ENCODE measurements at places on chromosomes 12 and 14. TPM values are rescaled to one million over a fixed set of nuclear protein-coding genes. Genes with fewer than 3 reads are reported as not detected.

The SLC5A8 gene
- total RNA-seq: not detected

- no peak for DNase-seq
Observed at GRCh38 chr12:89717759-89718523, 9.3 kb upstream of the ATP2B1 start.

The PTGER2 gene
- total RNA-seq: 6.5 TPM

The KRT77 gene
- not detected for total RNA-seq

The SLC7A8 gene
- 0.91 TPM for total RNA-seq

DNA sequence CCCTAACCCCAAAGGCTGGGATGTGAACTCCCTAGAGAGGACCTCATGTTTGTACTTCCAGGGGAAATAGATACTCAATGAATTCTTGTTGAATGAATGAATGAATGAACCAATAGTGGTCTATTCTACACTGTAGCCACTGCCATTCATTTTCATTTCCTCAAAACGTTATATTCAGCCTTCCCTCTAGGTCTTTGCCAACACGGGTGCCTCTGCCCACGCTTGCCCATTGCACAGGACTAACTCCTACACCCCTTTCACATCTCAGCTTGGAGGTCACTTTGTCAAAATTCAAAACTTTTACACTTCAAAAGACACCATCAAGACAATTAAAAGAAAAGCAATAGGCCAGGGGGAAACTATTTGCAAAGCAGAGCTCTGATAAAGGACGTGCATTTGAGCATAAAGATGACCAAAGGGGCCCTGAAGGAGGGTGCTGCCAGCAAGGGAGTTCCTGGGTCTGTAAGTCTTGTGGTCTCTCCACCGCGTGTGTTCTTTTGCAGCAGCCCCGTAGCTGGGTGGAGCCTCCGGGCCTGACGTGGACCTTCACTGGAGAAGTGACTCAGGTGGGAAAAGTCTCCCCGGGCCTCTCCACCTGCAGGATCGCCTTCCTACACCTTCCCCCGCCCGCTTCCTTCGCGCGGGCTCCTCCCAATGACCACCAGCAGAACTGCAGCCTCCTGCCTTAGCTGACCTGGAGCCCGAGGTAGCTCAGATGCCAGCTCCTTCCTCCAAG is 31.5 kb downstream of the TMEM63C start:
- DNase-seq: peak; percentile 64

DNA sequence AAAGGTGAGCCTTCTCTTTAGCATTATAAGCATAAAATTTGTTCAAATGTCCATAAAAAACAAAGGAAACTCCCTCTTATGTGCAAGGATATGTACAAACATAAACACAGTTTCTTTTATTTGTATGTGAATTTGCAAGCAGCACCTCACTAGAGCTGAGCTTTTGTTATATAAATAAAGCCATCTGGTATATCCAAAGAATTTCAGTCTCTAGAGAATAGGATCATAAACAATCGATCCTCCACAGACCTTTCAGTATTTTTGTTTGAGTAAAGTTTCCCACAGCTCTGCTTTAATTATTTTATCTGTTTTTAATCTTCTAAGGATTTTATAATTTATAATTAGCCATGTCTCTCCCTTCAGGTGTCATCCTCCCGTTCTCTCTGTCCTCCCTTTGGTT is 89.2 kb downstream of the OTOGL start:
- DNase-seq: no peak

DNA sequence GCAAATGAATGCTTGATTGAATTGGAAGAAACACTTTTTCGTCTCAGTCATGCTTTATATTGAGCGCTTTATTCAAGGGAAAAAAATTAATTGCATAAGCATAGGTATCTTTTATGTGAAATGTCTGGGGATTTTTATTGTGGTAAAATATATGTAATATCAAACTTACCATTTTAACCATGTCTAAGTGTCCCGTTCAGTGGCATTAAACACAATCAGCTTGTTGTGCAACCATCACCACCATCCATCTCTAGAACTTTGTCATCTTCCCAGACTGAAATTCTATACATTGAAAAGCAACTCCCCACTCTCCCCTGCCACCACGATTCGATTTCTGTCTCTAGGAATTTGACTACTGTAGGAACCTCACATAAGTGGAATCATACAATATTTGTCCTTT is 39.8 kb downstream of the PHLDA1 start:
- DNase-seq: no peak

- peak; percentile 1 for DNase-seq
Observed at GRCh38 chr12:40691913-40692764, at the start of gene CNTN1. CNTN1 (plus strand) TSS chr12:40692439.

DNA sequence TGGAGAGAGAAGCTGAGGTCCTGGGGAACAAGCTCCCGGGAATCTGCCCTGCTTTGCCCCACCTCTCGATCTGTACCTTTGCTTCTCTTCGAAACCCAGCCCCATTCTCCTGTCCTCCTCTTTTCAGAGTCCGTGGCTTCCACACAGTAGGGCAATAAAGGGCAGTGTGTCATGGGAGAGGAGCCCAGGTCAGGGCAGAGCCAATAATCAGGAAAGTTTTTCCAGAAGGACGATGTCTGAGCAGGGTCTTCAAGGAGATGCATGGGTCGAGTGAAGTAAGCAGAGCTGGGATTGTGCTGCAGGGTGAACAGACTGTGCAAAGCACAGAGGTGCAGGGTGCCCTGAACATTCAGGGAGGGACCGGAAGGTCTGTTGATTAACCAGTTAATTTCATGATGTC is 22.1 kb upstream of the SERPINA4 start:
- DNase-seq: no peak

GRCh38 chr14:62432955-62433354 is 612.3 kb downstream of the KCNH5 start:
- DNase-seq: no peak

GRCh38 chr14:80906946-80907345 is 34.6 kb downstream of the CEP128 start:
- DNase-seq: no peak

- DNase-seq: no peak
Observed at GRCh38 chr12:41424651-41425050, 236.5 kb downstream of the PDZRN4 start.

DNA sequence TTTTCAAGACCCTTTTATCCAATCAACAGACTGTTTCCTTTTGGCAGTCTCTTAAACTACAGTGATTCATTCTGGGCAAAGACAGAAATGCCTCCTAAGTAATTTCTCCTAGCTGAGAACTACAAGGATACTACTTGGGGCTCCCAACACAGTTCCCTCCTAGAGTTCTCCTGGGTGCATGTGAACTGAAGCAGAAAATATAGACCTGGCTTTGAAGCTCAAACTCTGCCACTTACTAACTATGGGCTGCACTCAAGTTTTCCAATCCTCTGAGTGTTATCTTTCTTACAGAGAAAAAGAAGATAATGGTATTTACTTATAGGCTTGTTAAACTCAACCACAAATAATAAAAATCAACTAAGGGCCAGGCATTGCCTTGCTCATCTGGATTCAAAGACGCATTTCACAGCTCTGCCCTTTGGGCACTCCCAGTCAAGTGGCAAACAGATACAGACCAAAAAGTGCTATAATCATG is 97.6 kb downstream of the EFCAB11 start:
- DNase-seq: no peak

DNA sequence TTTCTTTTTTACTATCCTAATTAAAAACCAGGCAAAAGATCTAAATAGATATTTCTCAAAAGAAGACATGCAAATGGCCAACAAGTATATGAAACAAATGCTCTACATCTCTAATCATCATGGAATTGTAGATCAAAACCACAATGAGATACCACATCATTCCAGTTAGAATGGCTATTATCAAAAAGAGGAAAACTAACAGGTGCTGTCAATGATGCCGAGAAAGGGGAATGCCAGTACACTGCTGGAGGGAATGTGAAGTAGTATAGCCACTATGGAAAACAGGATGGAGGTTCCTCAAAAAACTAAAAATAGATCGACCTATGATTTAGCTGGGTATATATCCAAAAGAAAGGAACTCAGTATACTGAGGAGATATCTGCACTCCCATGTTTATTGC is 39.0 kb upstream of the C12orf75 start:
- DNase-seq: no peak

DNA sequence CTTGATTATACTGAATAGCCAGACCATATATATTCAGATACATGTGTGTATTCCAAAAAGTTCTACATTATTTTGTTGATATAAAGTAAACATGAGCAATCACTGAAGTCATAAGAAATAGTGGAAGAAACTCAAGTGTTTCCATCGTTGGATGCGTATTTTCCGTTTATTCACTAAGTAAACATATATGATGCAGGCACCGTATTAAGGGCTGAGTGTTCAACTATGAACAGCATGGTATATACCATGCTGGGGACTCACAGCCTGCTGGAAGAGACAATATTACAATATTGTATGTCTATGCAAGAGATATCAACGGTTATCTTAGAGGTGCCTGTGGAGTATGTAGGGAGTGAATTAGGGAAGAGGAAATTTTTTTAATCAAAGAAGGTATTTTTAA is 1.2 kb downstream of the PYROXD1 start:
- no peak for DNase-seq

The DIO2 gene
- total RNA-seq: 3.5 TPM

DNA sequence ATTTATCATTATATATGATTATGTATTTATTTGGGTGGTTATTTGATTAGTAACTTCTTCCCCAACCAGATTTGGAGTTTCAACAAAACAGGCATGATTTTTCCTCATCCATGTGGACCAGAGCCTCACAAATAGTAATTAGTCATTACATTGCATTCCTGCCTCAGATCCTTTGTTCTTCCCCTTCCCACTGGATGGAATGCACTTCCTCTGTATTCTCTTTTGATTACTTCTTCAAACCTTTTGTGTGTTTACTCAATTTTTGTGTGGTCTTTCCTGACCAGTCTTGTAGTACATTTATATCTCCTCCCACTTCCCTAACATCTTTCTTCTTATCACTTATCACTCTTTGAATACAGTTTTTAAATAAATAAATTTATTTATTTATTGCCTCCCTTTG is 15.5 kb downstream of the SYT1 start:
- no peak for DNase-seq

DNA sequence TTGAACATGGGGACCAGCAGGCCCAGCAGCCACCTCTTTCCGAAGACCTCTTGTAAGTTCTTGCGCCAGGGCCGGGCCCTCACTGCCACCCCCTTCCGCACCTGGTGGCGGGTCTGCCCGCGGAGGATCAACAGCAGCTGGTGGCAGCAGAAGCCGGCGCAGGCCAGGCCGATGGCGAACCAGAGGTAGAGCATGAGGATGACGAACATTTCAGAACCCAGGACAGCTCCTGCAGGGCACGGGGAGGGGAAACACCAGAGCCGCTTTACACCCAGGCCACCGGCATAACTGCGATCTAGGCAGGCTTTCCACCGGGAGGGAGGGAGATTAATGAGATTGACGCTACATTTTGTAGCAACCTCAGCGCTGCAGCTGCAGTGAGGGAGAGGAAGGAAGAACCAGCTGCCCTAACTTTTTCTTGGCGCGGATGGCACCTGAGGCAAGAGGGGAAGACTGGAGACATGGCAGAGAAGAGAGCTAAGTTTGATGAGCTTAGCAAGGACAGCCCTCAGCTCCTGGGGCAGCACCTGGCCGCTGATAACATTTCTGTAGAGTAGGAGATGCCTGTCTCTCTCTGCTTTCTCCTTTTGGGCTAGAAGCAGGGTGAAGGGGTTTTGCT is 7.8 kb downstream of the ZDHHC22 start:
- DNase-seq: peak; percentile 74

DNA sequence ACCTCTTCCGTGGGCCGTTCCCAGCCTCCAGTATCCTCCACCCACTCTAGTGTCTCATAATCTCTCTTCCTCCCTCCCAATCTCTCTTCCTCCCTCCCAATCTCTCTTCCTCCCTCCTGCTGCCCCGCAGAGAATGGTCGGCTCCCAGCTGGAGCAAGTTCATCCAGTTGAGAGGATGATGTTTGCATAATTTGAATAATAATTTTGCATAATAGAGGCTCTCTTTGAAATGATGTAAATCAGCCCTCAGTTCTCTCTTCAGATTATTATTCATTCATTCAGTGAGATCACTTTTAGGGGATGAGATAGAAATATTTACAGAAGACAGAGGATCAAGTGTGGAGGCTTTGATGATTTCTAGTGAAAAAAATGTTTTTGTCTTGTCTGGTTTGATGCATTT is 125.0 kb downstream of the PTPN11 start:
- no peak for DNase-seq

- no peak for DNase-seq
Observed at GRCh38 chr12:25637752-25638151, 84.7 kb upstream of the LMNTD1 start.

The LIN7A gene
- 0.12 TPM for total RNA-seq

- no peak for DNase-seq
Observed at GRCh38 chr14:71538938-71539649, 393.1 kb upstream of the RGS6 start.

The CLECL1 gene
- total RNA-seq: not detected

- no peak for DNase-seq
Observed at GRCh38 chr14:73338551-73338950, 101.2 kb downstream of the PAPLN start.

The RASAL1 gene
- 0.06 TPM for total RNA-seq

GRCh38 chr12:67534681-67535080 is 113.9 kb upstream of the DYRK2 start:
- DNase-seq: peak; percentile 67

Data from Daoy (cell line).